Activated T-cell treated with anti-CD3 and anti-CD28 coated beads, Interleukin-2, amount 50 U/mL, for 72 hours (primary cell): ENCODE measurements at places on chromosomes 6 and 20.

DNA sequence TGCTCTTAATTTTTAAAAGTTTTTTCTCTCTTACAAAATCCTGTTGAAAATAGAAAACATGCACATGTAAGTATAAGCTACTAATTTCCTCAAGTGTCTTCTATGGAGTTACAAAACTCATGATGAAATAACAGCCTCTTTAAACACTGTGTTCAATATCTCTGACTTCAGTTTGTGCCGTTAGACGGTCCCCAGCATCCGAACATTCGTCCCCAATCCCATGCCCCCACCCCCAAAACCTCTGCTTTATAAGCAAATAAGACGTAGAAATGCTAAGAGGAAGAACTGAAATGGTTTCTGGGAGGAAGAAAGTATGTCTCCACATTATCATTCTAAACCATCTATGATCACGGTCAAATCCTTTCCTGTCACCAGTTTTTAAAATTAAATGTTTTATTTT, 31.7 kb upstream of the MYB start:
- no peak for DNase-seq

- DNase-seq: no peak
Observed at GRCh38 chr6:132511831-132512220, 1.1 kb downstream of the STX7 start.

DNA sequence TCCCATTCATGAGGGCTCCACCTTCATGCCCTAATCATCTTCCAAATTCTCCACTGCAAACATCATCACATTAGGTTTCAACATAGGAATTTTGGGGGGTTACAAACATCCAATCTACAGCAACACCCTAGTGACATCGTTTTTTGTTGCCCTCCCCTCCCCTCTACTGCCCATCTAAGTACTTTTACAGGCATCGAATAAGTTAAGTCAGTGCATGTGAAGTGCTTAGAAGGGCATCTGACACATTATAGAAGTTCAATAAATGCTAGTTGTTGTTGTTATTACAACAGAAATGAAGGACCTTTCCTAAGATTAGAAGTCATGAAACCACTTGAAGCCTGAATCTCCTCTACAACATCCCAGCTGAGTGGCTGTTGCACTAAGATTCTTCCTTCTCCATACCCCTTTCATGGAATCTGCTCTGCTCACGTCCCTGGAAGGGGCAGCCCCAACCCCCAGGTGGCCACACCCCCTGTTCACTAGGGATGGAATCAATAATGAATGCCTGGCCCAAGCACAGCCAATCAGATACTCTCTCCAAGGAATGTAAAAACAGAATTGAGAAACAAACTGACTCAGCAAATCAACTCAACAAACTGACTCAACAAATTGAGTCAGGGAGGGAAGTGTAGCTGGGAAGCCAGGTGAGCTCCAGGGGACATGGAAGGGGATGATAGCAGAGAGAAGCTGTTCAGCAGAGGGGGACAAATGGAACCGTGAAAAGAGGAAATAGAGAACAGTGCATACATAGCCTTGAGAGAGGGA, 3.9 kb upstream of the LRP11 start:
- DNase-seq: no peak

DNA sequence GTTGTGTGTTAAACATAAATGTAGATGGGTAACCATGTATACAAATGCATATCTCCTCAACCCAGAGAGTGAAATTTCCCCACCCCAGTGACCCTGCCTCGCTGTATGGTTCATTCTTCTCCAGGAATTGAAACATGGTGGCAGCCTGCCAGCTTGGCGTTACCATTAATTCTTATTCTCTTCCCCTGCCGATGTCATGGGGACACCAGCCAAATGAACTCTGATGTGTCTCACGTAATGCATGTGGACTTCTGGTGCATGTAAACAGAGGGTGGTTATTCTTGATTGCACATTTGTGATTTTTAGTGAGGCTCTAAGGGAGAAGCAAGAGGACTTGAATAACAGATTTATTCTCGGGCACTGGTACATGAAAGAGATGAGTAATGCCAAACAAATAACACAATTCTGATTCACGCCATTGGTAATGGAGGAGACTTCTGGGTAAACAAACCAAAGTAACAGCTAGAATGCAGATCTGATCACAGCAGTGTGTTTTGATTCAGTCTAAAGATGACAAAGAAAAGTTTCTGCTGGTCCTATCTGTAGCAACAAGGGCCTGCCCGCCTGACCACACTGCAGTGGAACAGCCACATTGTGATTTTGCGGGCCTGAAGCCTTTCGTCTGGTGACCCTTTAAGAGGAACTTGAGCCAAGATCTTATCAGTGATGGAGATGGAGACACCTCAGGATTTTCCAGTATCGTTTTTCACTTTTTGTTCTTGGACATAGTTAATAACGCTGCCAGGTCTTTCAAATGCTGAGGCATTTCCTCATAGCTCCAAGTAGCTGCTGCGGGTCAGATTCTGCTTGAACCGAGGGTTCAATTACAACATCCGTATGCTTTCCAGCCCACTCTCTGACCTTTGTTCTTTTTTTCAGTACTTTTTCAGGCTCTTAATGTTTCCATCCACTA, 171.8 kb upstream of the AKAP12 start:
- DNase-seq: no peak

DNA sequence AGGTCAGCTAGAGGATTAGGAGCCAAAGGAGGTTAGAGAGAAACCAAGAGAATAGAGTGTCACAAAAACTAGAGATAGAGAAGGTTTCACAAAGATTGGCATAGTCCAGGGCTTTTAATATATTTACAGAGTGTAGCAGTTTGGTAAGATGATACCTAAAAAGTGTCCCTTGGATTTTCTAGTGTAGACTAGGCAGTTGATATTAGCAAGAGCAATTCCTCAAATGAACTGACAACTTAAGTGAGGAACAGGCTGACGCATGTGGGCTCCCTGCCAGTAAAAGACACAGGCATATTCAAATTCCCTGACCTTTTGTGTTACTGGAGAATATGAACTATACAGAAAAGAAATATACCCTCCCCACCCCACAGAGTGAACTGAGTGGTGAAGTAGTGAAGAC, 40.1 kb downstream of the VTA1 start:
- DNase-seq: no peak
